ENCODE measurements at places on chromosomes 7 and 10.

GRCh38 chr7:34362621-34363020 is 295.4 kb upstream of the NPSR1 start:
- DNase-seq: no peak

GRCh38 chr10:88012641-88013040 is 149.2 kb downstream of the PTEN start:
- no peak for DNase-seq

DNA sequence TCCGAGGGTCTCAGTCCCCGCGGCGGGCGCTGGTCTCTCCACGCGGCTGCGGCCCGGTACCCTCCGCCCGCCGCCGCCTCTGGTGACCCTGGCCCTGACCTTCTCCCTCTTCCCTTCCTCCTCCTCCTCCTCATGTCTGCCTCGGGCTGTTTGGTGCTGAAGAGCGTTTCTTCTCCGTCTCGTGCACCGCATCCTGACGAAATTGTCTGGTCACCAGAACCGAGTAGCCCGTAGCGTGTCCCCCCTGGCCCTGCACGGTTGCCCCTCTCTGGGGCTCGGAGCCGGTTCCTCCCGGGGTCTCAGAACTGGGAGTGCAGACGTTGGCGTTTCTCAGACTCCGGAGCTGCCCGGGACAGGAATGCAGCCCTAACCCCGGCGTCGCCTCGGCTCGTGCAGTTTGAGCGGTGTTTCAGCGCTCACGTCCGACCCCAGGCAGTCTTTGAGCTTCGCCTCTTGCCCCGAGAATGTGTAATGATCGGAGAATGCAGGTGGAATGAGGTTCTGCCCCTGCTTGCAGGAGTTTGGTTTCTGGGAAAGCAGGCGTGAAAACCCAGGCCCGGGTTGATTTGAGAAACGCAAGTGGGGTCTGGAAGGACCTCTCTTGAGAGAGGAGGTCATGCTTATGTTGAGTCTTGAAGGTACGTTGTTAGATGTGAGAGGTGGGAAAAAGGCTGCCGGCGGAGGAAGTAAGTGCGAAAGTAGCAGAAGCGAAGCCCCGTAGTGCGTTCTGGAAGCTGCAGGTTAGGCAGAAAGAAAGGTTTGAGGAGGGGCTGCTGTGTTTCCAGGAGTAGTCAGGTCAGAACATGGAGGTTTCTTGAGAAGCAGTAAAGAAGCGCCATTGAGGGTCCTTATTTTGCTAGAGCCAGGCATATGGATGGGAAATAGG is 743 bp downstream of the RBM17 start:
- DNase-seq: peak; percentile 37

- peak; percentile 48 for DNase-seq
Measured at GRCh38 chr7:98281757-98282606, 496 bp downstream of the BRI3 start.

DNA sequence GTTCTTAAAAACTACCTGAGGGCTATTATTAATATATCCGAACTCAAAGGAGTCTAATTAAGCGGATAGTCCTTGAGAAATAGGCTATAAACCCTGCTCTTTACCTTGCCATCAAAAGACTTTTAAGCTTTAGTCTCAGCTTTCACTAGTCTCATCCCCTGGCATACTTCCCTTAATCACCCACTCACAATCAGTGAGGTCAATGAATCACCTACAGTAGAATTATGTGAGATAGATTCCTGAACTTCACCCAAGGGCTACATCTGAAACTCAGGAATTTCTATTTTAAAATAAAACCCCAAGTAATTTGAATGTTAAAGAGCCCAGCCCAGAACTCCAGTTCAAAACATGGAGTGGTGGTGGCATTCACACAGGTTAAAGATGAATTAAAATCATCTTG is 108.7 kb downstream of the ETV1 start:
- peak; percentile 70 for DNase-seq

- DNase-seq: no peak
Measured at GRCh38 chr7:102258749-102259107, 27.9 kb upstream of the SH2B2 start.

DNA sequence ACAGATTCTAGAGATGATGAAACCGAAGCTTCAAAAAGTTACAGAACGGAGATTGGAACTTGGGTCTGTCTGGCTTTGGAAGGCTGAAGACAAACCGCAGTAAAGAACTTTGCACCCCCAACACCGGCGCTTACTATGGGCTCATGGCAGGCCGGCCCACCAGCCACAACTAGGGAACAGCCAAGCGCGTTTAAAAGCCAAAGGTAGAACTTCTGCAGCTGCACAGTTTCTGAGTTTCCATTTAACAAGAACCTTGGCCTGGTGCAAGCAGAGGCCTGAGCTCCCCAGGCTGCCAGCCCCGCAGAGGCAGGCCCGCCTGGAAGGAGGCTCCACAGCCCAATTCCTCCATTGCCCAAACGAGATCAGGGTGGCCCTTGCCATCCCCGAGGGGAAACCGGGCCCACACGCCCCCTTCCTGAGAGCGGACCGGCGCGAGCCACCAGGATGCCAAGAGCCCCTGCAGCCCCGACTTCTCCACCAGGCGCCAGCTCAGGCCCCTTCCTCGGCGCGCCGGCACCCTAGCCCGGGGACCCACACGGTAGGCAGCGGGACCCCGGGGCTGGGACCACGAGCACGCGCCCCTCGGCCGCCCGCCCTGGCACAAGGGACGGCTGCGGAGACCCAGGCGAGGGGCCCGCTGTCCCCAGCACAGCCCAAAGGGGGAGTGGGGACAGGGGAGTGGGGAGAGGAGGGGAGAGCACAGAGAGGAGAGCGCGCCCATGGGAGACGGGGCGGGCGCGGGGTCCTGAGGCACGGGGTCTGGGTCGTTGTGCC is 566 bp downstream of the MAD1L1 start:
- DNase-seq: peak; percentile 52

Measured in GM03348 (cell line).